ENCODE measurements at places on chromosomes 5 and 9. TPM values are rescaled to one million over a fixed set of nuclear protein-coding genes. Genes with fewer than 3 reads are reported as not detected.

Gene C5orf46
- total RNA-seq, result 10.0 TPM

Gene AGXT2
- total RNA-seq, result 0.07 TPM

Gene SLC45A2
- total RNA-seq, result not detected

Gene ISL1
- total RNA-seq, result not detected

Data from M059J (cell line).